Activated naive CD8-positive, alpha-beta T cell treated with anti-CD3 and anti-CD28 coated beads, Interleukin-2, amount 50 U/mL, for 16 hours (primary cell): ENCODE measurements at places on chromosomes 16 and 17.

GRCh38 chr16:30896889-30897733, 697 bp downstream of the CTF1 start:
- DNase-seq: peak; percentile 55

DNA sequence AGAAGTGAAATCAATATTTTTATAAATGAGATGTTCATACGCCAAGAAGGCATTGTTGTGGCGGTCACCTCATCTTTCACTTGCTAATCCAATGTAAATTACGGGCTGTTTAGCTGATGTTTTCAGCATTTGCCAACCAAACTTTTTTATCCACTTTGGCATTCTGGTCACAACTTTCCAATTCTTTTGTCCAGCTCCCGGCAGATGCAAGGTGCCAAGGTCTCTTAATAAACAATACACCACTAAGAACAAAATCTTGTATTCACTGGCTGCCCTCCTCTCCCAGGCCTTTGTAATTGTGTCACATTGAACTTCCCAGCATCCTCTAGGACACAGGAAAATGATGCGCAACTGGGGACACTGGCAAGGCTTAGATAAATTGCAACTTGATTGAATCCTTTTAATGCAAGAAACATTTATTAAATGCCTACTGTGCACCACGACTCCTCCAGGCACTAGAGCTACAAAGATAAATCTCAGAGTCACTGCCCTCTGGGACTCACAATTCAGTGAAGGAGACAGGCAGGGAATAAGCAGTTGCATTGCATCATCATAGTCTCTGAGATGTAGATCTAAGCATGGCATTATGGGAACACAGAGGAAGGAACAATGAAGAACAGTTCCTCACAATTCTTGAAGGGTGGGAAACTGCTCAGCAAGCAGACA, 165.4 kb upstream of the C16orf82 start:
- no peak for DNase-seq

DNA sequence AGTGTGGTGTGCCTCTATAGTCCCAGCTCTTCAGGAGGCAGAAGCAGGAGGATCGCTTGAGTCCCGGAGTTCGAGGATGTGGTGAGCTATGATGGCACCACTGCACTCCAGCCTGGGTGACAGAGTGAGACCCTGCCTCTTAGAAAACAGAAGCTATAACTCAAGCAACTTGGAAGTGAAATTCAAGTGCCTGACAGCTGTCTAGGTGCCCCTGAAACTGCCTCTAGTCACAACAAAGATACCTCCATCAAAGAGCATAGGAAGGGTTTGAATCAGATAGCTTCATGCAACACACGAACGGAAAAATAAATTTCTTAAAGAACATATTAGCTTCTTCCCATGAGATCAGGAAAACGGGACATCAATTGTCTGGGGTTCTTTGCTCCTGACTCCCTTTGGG, 860 bp upstream of the PLCG2 start:
- no peak for DNase-seq

- DNase-seq: no peak
These were observed 3.1 kb downstream of the TMEM204 start for GRCh38 chr16:1536601-1537000.

GRCh38 chr17:44402564-44403172, 13.2 kb upstream of the ITGA2B start:
- DNase-seq: no peak
